Activated CD4-positive, alpha-beta T cell treated with anti-CD3 and anti-CD28 coated beads, Interleukin-2, amount 10 ng/mL, durations not matched to agents 24 days and 14 days (primary cell): ENCODE measurements at places on chromosomes 12 and 14.

GRCh38 chr14:24311837-24312615 is 724 bp downstream of the LTB4R start:
- DNase-seq = peak; percentile 64

- no peak for DNase-seq
Measured at GRCh38 chr12:124190312-124191023, 104.4 kb upstream of the RFLNA start.

- DNase-seq = no peak
Measured at GRCh38 chr12:75888874-75889613, 142.5 kb downstream of the PHLDA1 start.

DNA sequence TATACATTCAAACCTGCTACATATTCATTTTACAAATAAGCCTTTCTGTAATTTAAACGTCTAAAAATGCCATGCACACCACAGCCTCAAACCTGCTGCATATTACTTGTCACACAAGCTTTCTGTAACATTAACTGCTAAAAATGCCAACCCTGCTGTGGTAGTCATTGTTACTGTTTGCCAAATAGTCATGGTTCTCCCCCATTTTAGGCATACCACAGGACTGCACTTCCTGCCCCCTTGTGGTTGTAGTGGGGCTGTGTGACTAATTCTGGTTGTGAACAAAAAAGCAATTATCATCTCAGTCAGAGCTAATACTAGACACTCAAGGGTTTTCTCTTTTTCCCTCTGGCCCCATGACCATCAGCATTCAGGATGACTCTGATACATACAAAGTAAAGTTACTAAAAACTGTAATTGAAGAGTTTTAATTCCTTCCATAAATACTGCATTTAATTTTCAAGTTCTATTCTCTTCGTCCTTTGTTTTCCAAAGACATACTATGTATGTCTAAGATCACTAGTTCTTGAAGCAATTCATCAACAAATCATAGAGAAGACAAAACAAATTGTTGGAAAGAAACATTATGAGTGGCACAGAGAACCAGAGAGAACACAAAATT is 5.7 kb upstream of the SLC35F4 start:
- DNase-seq = peak; percentile 57

GRCh38 chr12:100476013-100476751 is 2.5 kb downstream of the NR1H4 start:
- DNase-seq = no peak

- DNase-seq = no peak
Measured at GRCh38 chr14:54840336-54840735, 62.3 kb downstream of the GCH1 start.

GRCh38 chr12:52598966-52599365 is 2.3 kb downstream of the KRT72 start:
- DNase-seq = no peak

- peak; percentile 64 for DNase-seq
Measured at GRCh38 chr12:109863847-109864712, 16.3 kb downstream of the GLTP start.

DNA sequence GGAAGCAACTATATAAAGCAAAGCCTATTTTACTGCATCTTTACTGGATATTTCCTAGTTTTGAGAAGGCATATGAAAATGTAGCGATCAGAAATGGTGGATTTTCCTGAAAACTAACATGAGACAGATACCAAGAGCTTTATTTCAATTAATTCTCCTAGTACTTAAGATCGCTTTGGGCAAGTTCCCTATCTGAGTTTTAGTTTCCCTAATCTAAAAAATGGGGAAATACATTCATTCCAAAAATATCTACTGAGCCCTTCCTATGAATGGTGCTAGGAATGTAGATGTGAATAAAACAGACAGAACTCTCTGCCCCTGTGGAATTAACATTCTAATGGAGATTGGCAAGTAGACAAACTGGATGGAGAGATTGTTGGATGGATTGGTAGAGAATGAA is 8.4 kb downstream of the CATSPERB start:
- DNase-seq = no peak

- no peak for DNase-seq
Measured at GRCh38 chr14:101019990-101020710, 116.6 kb upstream of the RTL1 start.

GRCh38 chr12:63196168-63196567 is 45.2 kb upstream of the AVPR1A start:
- DNase-seq = no peak

GRCh38 chr12:99029511-99030271 is 384.6 kb downstream of the APAF1 start:
- DNase-seq = no peak

- no peak for DNase-seq
Measured at GRCh38 chr12:9240776-9241175, 32.6 kb upstream of the PZP start.

DNA sequence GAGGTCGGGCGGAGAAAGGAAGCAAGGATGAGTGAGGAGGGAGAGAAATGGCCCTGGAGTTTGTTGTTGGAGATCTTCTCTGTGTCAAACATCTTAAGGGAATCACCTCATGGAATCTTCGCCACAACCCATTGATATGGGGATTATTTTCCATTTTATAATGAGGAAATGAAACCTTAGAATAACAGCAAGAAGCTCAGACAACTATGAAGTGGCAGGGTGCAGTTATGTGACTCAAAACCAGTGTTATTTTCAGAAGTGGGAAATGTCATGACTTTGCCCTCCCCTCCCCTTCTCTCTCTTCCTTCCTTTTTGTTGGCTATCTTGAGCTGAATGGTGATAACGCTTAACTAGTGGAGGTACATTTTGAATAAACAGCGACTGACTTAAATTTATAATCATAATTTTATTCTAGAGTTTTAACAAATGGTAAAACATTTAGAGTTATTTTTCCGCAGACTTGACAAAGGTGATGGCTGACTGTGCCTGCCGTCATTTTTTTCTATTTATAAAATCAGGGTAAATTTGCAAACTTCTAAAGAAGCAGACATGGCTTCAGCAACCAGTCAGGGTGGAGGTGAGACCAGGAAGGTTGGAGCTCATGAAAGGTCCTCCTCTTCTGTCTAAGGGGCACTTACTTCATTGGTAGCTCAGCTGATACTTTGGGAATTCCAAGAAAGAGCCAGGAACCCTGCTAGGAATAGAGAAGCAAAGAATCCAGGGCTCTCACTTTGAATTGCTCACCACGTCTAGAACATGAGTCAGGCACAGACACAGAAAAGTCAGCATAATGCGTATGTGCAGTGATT is 232.4 kb downstream of the RGS6 start:
- no peak for DNase-seq

DNA sequence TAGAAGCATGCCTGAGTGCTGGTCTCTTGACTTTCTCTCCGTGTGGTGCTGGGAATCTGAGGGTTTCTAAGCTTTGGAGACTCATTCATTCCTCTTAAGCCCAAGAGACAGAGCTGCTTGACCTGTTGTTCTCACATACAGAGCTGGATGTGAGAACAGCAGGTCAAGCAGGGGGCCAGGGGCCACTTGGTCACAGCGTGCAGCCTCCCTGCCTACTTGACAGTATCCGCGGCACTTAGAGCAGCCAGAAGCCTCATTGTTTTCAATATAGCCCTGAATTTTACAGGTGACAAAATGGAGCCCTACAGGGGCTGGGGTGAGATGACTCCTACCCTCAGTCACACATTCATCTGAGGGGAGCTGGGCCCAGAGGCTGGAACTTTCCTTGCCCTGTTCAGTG is 88.9 kb downstream of the ESRRB start:
- DNase-seq = no peak

DNA sequence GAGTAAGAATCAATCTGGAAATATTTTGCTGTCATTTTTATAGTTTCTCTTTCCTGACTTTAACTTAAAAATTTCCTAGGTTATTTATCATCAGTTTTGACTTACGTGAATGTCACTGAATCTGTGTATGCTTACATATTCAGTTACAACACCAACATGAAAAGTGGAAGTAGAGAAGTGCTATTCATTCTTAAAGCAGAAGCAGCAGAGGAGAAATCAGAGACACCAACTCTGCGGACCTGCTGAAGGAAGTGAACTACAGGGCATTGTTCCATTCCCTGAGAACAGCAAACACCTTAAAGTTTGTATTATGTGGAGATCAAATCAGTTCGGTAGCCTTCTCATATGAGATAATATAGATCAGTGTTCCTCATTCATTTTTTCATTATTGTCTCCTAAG is 34.1 kb downstream of the RAD51B start:
- peak; percentile 10 for DNase-seq

DNA sequence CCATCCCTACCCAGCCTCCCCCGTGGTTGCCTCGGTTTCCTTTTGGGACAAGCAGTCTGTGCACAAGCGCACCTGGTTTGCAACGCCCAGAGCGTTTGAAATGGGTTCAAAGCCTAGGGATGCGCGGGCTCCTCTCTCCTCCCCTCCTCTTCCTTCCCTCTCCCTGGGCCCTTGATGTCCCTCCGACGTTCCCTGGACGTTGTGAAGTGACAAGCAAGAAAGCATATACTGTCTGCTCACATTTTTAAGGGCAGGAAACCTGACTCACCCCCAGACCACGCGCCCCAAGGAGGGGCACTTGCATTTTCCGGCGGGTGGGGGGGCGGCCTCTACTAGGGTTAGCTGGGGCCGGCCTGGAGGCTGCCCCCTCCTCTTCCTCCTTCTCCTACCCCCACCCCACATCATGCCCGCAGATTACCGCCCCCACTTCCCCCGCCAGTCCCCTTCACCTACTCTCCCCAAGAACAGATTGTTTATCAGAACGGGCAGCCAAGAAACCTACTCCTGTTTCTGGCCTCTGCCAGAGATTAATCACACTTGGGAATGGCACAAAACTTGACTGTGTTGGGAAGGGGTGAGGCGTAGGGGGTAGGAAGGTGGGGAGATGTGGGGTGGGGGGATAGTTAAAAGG is 9.5 kb upstream of the IRF2BPL start:
- peak; percentile 83 for DNase-seq

GRCh38 chr14:31939934-31940333 is 137.2 kb upstream of the ARHGAP5 start:
- no peak for DNase-seq
